ENCODE measurements at places on chromosomes 4 and X.

- DNase-seq: no peak
Observed at GRCh38 chrX:121479406-121479805, 432.0 kb downstream of the GLUD2 start.

DNA sequence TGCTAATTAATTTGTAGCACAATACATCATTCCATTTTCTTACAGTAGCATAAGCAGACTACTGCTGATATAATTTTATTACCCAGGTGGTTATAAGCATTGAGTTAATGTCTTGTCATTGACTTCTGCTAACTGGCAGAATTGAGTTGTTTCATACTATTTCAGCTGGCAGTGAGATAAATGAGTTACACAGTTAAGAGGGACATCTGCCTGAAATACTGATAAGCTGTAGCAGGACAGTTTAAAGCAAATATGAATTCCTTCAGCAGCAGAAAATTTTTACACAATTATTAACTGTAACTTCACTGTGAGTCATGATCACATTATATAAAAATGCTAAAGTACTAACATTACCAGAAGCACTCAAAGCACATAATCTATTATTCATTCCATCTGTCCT lies 326.8 kb downstream of the INPP4B start:
- DNase-seq: no peak

GRCh38 chr4:89243733-89244252 lies 63.8 kb downstream of the GPRIN3 start:
- no peak for DNase-seq

GRCh38 chr4:87863486-87863885 lies 30.7 kb downstream of the MEPE start:
- no peak for DNase-seq

DNA sequence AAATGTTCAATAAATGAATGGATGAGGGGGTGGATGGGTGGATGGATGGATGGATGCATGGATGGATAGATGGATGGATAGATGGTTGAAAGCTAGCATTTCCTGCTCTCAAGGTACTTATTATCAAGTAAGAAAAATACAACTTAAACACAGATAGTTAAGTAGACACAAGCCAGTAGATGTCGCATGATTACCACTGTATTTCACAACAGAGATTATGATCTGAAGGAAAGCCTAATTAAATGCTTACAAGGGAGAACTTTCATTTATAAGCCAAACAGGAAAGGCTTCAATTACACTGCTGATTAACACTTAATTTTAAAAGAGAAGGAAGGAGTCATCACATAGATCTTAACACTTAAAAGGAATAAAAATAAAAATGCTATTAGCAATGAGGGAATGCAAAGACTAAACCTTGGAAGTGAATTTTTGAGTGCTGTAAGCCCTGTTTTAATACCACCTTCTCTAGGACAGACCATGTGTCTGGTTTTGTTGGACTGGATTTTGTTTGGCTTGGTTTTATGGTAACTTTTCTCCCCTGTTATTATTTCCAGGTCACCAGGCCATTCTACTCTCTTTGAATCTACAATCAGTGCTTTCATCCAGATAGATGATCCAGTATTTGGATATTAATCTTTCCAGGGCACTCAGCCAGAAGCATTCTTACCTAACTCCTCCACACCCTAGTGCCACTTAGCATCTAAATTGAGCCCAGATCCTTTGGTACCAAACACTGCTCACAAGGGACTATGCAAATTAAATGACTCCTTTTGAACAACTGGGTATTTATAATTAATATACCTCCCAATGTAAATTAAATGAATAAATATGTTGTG lies 75.5 kb upstream of the SLC39A8 start:
- DNase-seq: no peak

DNA sequence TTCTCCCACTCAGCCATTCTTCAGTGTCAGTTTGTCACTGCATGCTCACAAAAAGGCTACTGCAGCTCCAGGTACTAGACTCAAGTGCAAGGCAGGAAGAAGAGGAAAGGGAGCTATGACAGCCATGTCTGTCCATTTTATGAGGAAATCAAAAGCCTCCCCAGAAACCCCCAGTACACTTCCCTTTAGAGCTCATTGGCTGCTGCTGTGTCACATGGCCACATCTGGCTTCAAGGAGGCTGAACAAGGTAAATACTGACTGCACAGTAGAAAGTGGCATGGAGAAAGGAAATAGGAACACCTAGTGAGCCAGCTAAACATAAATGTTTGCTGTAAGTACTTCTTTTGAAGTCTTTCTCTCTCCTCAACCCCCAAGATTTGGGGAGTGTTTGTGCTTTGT lies 67.2 kb upstream of the FRAS1 start:
- no peak for DNase-seq

DNA sequence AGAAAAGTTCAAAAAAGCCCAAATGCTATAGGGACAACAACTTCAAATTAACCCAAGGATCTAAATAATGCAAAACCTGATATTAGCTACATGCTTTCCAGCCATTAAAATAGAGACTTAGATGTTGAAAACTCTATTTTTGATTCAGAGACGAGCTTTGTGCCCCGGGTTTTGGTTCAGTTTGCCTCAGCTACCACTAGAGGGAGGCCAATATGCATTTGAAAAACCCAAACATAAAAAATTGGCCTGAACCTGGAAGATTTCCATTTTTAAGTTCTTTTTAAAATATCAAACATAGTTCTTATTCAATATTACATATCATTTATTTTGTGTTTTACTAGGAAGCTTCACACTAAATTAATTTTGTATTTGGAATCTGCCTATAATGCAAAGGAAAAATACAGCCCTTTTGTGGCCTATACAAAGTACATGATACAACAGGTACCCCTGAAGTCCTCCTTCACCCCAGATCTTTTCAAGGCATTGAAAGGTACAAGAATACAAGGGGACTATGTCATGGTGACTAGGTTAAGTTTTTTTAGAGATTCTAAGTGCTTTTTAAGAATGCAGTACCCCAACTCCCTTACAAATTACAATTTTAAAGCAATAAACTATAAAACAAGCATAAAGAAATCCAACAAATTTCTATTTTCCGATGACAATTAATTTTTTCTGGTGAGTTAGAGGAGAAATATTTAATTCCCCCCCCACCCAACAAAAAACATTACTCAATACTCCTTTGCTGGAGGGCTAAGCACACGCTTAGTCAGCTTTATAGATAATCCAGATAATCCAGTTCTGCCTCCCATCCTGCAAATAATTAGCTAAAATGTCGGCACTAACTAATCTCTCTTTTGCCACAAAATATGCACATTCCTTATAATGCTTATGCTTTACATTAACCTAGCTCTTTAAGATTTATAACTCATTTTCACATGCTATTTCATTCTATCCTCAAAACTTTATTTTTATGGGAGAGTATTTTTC lies 97.7 kb upstream of the PTPN13 start:
- DNase-seq: peak; percentile 6

- no peak for DNase-seq
Observed at GRCh38 chr4:139768366-139768765, 102.7 kb downstream of the MGST2 start.

DNA sequence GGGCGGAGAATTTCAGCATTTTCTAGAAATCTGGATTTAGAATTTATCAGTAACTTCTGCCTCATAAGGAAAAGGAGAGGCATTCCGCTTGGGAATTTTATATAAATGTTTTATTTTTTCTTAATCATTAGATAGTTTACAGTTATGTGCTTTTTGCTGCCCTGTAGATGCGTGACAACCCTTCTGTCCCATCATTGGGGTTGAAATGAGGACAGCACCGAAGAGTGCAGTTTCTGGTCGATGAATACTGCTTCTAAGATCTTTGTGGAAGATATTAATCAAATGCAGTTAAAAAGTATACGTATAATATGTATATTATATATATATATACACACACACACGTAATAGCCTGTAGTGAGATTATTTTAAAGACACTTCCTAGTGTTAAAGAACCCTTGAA lies 1.5 kb downstream of the RBPJ start:
- no peak for DNase-seq

DNA sequence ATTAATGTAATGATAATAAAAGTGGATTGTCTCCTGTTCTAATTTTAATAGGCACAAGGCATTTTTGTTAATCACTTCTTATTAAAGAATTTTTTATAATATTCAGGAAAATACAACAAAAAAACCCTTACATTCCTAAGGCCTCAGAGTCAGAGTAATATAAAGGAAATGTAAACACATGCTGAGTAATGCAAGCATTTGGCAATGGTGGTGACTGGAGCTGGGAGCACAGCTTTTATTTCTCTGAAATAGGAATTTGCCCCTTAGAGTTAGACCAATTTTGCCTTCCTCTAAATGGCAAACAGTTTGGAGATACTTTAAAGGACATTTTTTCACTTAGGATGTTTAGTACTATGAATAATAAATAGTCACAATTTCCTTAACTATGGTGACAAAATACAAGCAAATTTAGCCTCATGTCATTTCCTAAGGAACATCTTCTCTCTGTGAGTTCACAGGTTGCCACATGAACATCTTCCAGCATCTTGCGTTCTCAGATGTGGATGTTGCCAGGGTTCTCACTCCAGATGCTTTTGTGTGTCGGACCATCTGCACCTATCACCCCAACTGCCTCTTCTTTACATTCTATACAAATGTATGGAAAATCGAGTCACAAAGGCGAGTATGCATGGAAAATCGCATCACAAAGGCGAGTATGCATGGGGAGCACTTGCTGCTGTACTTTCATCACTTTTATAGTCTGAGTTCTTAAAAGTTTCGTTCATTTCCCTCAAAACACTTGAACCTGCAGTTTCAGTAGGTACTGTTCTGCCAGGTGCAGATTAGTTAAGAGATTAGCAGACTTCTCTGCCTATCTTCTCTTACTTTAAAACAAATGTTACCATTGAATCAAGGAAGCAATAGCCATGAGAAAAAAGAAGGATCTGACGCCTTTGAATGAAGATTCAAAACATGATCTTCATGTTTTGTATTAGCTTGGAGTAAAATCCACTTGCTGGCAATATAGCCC lies 15.9 kb upstream of the F11 start:
- peak; percentile 50 for DNase-seq

- DNase-seq: no peak
Observed at GRCh38 chrX:111181951-111182350, 86.0 kb downstream of the PAK3 start.

GRCh38 chr4:27846951-27847350 lies 986.3 kb downstream of the STIM2 start:
- no peak for DNase-seq

- no peak for DNase-seq
Observed at GRCh38 chrX:134074151-134074550, 88.8 kb upstream of the GPC3 start.

- no peak for DNase-seq
Observed at GRCh38 chr4:14383652-14384051, 618.6 kb upstream of the CPEB2 start.

DNA sequence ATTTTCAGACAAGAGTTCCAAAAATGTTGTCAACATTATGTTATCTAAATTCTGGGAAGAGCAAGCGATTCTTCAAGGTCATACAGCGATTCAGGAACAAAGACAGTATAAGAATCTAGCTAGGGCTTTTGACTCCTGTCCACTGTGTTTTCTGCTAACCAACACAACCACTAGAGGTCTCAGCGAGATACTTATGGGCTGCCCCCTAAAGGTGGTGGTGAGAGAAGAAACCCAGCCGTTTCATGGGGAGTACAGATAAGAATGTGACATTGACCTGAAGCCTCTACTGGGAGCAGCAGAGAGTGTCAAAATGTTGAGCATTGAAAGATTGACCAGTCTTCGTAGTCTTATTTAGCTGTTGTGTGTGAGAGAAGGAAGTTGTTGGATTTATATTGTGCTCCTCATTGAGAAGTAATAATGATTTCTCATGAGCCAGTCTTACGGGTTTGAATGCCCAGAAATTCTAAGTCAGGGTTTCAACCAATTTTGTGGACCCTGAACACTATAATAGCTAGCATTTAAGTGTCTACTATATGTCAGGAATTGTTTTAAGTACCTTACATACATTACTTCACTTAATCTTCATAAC lies 168.3 kb downstream of the SPRY1 start:
- DNase-seq: peak; percentile 27

DNA sequence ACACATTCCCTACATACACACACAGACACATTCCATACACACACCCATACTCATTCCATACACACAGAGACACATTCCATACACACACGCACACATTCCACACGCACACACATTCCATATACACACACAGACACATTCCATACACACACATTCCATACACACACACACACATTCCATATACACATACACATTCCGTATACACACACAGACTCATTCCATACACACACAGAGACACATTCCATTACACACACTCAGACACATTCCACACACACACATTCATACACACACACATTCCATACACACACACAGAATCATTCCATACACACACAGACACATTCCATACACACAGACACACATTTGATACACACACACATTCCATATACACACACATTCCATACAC lies 15.2 kb downstream of the LINC00632 start:
- DNase-seq: no peak

GRCh38 chr4:26542991-26543390 lies 40.9 kb upstream of the TBC1D19 start:
- DNase-seq: no peak

GRCh38 chrX:39288592-39288991 lies 487.3 kb downstream of the MID1IP1 start:
- DNase-seq: no peak

DNA sequence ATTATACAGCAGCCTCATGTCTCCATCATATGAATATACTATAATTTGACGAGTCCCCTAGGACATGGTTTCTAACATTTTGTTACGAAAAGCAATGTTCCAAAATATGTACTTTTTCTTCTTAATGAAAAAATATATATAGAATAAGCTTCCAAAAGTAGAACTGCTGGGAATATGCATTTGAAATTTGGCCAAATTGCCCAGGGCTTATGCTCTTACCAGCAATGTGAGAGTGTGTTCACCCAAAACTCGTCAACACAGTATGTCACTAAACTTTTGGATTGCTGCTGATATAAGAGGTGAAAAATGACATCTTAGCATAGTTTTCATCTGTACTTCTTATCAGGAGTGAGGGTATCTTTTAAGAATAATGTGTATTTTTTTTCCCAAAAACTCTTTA lies 64.6 kb upstream of the STIM2 start:
- DNase-seq: no peak

- DNase-seq: no peak
Observed at GRCh38 chr4:28890949-28891775, 1829.0 kb upstream of the PCDH7 start.

GRCh38 chr4:176949029-176949428 lies 156.3 kb upstream of the VEGFC start:
- peak; percentile 86 for DNase-seq

GRCh38 chr4:617644-618641 lies 7.4 kb upstream of the PDE6B start:
- DNase-seq: no peak

DNA sequence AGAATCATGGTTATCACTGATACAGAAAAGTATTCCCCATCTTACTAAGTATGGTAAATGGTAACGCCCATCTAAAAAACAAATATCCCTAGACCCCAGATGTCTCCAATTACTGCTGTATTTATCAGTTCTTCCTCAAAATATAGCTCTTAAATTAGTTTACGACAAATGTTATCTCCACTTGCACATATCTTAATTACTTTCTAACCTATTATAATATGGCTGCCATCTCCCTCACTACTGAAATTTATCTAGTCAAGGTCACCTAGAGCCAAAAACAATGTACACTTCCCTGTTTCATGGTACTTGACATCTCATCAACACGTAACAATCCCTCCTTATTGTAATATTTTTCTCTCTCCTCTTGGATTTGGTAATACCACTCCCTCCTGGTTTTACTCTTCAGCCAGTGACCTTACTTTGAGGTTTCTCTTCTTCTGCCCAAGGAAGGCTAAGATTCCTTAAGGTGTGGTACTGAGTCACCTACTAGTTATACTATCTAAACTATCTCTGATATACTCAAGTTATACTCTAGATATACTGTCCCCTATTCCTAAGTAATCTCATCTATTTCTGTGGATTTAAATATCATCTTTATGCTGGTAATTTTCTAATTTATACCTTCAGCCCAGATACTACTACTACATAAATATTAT lies 8.6 kb downstream of the LCORL start:
- DNase-seq: no peak

Data from AG04450 (cell line).